ENCODE measurements at places on chromosomes 11 and 22.

GRCh38 chr11:5004424-5005274 lies 10.0 kb downstream of the OR51L1 start:
- no peak for DNase-seq

DNA sequence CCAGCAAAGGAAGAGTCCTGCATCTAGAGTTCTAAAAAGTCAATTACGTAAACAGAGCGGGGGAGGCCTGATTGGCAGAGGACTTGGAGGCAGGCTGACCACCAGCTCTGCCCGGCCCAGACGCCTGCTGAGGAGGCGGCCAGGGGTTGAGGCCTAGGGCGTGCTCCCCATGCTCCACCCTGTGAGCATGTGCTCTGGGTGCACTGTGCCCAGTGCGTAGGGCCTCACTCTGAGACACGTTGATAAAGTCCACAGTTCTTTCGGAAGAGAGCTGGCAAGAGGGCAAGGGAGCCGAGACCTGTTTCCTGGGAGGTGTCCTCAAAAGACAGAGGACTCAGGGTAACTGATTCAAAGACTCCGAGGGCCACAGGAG lies 25.2 kb downstream of the GRIK4 start:
- no peak for DNase-seq

GRCh38 chr11:128151780-128152179 lies 435.6 kb downstream of the ETS1 start:
- DNase-seq = no peak

- DNase-seq = no peak
Observed at GRCh38 chr11:126464796-126465195, 109.3 kb downstream of the ST3GAL4 start.

DNA sequence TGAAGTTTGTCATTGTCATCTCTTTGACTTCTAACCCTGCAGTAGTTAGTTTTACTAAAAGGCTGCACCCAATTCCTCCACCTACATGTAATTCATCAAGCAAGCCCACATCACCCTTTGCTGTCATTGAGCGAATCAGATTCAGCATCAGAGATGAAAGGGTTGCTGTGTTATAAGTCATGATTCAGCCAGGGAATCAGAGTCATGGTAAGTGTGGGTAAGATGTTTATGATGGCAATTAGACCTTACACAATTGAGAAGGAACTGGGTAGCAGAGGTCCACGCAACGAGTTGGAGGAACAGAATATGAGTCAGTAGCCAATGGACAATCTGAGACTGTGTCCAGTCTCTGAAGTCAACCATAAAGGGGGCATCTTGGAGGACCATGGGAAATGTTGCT lies 162.8 kb upstream of the SNX19 start:
- no peak for DNase-seq

GRCh38 chr22:17097062-17097461 lies 12.3 kb downstream of the IL17RA start:
- DNase-seq = no peak
